ENCODE measurements at places on chromosomes 1 and 21.

DNA sequence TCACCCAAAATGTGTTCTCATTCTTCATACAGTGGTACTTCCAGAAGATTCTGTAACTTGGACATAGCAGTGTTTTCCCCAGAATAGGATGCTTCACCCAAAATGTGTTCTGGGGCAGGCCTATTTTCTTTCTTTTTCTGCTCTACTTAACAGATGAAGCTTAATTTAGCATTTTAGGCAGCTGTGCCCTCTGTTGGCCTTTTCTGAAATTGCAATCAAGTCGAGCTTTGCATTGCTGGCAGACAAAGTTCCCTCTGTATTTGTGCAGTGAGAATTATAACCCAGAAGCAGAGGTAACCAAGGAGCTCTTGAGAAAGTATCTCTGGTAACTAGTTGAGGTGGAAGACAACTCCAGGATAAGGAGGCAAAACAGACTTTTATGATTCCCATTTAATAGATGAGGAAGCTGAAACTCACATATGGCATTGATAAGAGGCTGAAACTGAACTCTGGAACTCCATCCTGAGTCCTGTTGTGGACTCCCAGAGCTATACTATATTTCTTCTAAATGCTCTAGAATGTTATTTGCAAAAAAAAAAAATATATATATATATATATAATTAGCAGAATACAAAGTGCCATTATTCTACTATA is 50.3 kb upstream of the L1TD1 start:
- peak; percentile 21 for DNase-seq

DNA sequence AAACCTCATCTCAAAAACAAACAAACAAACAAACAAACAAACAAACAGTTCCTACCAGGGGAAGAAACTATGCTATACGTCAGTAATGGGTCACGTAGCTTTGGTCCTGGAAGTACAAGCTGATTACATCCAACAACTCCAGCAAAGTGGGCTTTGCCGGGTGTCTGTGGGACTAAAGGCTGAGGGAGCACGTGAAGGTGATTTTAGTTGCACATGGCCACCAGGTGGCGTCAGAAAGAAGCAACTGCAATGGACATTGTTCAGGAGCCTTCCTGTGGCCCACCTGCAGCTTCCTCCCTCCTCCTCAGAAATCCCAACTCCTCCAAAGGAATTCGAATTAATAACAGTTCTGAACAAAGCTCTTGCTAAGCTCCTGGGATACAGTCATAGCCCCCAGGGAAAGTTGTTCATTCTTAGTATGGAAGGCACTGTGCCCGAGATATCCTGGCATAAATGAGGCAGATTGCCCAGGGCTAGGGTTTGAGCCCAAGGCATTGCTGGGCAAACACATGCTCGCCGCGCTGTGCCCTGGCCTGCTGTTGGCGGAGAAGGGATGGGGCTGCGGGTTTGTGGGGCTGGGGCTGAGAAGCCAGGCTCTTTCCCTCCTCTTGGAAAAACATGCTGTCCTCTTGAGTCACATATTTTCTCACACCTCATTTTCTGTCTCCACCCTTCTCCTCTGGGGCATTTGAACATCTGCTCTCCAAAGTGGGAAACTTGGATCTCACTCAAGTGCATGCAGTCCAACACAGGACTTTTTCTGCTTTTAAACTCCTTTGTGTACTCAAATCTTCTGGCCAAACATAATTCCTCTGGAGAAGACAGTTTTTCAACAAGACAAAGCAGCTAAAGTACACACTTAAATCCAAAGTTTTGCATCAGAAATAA is 28.6 kb downstream of the AKNAD1 start:
- peak; percentile 57 for DNase-seq

DNA sequence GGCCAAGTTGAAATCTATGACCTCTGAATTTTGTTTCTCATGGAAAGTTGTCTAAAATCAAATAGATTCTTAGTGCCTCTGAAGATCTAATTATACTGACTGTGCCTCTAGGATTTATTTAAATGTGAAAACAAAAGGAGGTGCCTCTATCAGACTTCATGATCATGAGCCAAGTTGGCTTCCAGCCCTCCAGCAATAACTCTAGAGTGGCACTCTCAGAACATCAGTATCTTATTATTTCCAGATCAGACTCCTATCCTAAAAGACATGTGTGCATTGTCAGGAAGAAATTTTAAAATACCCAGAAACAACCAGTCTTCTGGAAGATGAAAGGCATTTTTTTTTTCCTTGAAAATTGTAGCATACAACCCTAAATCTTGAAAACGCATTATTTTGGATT is 368.0 kb downstream of the PDE4B start:
- DNase-seq = no peak

DNA sequence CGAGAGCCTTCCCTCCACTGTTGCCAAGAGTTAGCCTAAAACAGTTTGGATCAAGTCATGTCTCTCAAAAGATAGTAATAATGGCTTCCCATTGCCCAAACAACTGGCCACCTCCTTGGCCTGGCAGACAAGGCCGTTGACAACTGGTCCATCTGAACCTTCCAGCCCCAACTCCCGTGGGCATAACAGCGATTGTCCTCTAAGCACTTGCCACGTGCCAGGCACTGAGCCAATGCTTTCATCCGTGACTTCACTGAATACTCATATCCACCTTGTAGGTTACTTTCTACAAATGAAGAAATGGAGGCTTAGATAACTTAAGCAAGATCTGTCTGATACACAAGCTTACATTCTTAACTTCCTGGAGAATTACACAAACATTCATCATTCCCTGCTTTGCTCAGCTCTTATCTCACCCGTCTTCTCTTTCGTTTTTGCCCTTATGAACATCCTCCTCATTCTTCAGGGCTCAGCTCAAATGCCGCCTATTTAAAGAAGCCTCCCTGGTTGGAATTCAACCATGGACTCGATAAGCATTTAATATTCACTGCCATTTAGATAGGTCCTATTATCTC is 106.4 kb downstream of the KCND3 start:
- no peak for DNase-seq

DNA sequence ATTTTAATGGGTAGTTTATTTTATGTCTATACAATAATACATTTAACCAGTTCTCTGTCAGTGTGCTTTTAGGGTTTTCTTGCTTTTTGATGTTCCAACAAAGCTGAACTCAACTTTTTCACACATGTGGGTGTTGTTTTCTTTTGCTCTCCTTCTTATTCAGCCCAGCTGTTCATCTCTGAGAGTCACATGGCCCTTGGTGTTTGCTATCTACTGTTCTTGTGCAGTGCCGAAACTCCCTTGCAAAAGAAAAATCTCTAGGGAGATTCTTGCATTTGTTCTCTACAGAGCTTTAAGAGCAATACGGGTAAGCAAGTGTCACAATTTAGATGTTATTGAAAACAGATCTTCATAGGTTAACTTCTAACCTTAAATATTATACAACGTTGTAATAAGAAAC is 281.1 kb upstream of the CXADR start:
- no peak for DNase-seq

DNA sequence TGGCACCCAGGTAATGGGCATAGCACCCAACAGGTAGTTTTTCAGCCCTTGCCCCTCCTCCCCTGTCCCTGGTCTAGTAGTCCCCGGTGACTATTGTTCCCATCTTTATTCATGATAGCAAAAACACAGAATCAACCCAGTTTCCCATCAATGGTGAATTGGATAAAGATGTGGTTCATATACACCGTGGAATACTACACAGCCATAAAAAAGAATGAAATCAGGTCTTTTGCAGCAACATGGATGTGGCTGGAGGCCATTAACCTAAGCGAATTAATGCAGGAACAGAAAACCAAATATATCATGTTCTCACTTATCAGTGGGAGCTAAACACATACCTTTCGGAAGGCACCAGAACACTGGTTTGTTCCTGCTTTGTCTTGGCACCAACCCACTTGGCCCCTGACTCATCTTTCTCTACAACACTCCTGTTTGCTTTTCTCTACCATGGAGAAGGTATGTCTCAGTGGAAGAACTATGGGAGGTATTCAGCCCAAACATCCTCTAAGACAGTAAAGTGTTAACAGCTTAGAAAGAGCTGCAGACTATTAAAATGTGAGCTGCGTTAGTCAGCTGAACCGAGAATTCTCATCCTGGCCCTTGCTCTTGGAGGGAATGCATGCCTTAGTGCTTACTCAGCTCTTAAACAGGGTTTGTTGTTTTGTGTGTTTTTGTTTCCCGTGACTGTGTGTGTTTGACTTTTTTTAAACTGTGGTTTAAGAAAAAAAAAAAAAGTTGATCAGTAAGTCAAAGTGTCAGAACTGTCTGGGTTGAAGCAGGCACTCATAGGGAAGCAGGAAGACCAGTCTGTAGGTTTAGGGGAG is 203.0 kb downstream of the TOMM20 start:
- DNase-seq = peak; percentile 100

GRCh38 chr1:214569357-214570004 is 18.1 kb upstream of the PTPN14 start:
- DNase-seq = peak; percentile 42

DNA sequence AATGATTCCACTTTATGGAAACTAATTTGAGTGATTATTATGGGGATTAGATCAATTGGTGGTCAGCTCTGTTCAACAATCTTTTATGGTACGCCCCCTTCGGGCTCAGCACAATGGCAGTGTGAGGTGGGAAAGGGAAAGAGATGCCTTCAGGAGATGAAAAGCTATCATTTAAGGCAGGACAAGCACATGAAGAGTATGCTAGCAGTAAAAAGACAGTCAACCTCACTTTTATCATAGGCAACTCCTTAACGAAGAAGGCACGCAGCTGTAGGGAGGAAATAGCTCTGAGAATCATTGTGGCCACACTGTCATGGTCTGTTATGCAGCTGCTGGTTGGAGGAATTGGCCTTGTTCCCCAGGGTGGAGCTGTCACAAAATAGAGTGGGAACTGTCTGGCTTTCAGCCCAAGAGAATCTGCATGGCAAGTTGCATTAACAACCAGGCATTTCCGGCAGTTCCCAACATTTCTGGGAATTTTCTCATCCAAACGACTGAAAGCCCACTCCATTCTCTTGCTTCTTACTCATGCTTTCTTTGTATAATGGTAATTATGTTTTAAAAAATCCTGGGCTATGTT is 54.4 kb upstream of the BCL10 start:
- no peak for DNase-seq

DNA sequence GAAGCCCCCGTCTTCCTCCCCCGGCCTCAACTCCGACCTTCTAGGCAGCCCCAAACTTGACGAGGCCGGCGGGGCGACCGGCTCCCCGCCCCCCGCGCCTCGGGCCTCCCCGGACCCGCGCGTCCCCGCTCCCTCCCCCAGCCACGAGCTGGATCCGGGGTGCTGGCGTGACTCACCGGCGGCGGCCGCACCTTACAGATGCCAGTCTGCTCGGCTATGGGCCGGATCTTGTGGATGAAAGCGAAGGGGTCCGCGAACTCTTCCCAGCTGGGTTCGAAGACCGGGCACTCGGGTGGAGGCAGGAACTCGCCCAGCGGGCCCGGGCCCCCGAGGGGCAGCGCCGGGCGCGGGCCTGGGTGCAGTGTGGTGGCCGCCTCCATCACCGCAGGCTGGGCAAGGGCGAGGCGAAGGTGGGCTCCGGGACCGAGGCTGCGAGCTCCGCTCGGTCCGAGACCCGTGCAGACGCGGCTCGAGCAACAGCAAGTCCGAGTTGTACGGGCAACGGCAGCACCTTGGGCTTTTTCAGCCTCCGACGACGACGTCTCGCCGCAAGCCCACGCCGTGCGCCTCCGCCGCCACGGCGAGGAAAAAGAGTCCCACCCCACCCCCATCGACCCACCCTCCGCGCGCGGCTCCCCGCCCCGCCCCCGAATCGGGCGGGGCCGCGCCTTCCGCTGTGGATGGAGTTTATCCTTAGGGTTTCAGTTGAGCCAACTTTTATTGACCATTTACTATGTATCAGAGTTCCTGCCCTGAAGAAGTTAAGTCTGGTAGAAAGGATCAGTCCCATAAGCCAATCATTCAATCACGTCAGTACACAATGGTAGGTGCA is at the start of gene KDM5B:
KDM5B (minus strand) TSS at position 496 of the 832 bp plus-strand sequence; CDS start at position 380, 116 bp downstream.
- peak; percentile 13 for DNase-seq

- no peak for DNase-seq
Measured at GRCh38 chr1:82215056-82215852, 414.5 kb downstream of the ADGRL2 start.

DNA sequence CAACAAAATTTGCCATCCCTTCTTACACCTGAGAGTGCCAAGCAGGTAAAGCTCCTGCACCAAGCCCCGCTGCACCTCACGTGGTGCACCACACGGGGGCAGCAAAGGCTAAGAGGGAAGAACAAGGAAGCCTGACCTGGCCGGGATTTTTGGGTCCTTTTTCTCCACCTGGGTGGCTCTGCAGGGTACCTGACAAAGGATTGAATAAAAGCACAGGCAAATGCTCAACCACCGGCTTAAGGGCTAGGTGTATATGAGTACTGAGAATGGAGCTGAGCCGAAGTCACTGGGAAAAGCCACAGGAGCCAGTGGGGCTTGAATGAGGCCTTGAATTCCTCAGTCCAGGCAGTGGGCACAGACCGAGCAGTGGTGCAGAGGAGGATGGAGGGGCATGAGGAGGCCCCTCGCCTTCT is 36.4 kb downstream of the ZNF697 start:
- DNase-seq = peak; percentile 30

DNA sequence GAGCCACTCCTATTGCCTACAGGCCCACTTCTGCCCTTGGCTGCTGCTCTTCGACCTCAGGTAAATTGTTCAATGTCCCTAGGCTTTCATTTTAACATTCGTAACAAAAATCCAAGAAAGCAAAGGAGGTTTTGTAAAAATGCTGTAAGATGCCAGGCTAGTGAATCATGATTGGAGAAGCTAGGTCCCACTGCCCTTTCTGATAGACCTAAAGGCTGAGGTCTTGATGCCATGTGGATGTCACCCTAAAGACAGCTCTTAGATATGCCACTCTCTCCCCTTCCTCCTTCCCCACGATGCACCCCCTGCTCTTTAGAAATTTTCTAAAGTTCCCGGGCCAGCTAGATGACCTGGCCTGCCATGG is 9.9 kb upstream of the TMEM39B start:
- DNase-seq = no peak

DNA sequence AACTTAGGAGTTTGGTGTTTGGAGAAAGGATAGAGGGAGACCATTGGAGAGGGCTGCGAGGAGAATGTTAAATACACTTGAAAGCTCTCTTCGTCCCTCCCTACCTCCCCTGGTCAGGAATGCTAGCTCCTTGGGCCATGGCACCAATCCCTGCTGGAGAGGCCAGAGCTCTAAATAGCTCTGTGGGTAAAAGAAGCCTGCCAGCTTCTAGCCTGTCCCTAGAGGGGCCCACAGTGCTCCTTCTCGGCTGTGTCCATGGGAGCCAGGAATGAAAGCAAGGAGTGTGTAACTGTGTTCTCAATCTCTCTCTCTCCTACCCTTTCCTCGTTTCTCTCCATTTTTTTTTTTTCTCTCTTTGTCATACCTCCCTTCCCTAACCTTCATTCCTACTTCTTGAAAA is at the start of gene CCDC190:
CCDC190 (minus strand) TSS at position 75 of the 400 bp plus-strand sequence. CDS start 1,529 bp downstream, outside the sequence.
- no peak for DNase-seq
